Activated CD4-positive, alpha-beta T cell treated with anti-CD3 and anti-CD28 coated beads, Interleukin-2, amount 50 U/mL, for 4 hours (primary cell): ENCODE measurements at places on chromosomes 5 and 9.
A peak's percentile ranks its signal among the peaks of the same experiment; 100 is the strongest.

DNA sequence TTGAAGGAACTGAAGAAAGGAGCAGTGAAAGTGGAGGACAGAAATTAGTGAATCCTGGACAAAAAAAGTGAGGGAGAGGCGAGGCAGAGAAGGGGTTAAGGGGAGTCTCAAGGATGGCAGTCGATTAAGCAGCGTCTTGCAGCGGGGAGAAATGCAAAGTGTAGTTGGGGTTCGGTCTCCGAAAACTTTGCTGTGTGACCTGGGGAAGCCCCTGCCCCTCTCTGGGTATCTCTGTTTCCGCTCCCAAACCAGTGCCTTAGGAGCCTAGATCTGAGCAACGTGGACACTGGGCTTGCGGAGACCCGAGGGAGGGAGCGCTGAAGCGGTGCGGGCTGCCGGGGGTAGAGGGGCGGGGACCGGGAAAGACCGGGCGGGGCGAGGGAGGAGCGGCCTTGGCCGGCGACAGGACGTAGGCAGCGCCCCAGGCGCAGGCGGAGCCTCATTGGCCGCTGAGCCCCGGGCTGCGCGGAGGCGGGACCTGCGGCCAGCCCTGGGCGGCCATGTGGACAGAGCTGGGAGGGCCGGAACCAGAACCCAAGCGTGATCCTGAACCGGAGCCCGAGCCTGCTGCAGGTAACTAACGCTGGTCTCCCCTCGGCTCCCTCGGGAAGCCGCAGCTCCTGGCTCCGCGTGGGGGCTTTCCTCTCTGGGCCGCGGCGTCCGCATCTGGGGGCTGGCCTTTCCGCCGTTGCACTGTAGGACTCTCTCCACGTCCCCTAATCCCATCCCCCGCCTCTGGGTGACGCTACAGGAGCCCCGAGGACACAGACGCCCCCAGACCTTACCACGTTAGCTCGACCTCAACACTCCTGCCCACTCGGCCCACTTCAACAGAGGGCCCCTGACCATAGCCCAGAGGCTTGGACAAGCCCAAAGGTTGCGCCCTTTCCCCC, at the start of gene ALDH1B1:
ALDH1B1 (plus strand) TSS at position 468 of the 893 bp plus-strand sequence. CDS start 3,047 bp downstream, outside the sequence.
- DNase-seq: peak; percentile 27

DNA sequence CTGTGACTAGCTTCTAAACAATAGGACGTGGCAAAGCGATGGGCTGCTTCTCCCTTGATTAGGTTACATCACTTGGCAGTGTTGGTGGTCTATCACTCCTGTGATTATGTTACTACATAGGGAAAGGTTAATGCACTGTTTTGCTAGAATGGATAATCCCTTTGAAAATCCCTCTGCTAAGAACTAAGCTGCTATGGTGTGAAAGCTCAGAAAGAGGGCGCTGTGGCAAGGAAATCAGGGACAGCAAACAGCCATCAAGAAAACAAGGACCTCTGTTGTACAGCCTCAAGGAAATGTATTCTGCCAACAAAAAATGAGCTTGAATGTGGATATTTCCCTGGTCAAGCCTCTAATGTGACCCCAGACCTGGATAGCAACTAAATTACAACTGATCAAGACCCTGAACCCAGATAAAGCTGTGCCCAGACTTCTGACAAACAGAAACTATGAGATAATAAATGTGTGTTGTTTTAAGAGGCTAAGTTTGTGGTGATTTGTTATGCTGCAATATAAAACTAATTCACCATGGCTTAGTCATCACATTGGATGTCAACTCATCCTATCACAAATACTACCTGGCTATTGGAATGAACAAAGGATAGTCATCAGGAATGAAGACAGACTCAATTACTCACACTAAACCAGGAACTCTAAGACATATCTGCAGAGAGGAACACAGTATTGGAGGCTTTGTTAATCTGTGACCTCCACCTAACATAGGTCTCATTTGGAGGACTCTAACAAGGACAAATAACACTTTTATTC, 1215.9 kb downstream of the EFNA5 start:
- no peak for DNase-seq

- DNase-seq: no peak
Measured at GRCh38 chr5:42499016-42499415, 75.8 kb downstream of the GHR start.

DNA sequence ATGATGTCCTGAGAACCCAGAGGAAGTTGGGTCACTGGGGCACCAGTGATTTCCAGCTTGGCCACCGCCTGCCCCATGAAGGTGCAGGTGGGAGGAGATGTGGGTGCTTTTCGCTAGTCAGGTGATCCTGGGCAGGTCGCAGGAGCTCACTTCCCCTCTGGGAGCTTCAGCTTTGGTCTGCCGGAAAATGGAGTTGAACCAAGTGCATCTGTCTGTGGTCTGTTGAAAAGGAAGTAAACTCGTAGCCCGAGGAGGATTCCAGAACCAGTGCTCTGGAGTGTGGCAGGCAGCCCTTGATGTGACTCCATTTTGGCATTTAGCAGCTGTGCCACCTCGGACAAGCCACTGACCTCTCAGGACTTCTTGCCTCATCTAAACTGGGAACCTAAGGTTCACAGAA, 81.8 kb upstream of the HRH2 start:
- no peak for DNase-seq

- no peak for DNase-seq
Measured at GRCh38 chr5:80592105-80592504, 22.0 kb upstream of the ANKRD34B start.

- DNase-seq: no peak
Measured at GRCh38 chr5:72244862-72245371, 75.1 kb downstream of the MRPS27 start.

DNA sequence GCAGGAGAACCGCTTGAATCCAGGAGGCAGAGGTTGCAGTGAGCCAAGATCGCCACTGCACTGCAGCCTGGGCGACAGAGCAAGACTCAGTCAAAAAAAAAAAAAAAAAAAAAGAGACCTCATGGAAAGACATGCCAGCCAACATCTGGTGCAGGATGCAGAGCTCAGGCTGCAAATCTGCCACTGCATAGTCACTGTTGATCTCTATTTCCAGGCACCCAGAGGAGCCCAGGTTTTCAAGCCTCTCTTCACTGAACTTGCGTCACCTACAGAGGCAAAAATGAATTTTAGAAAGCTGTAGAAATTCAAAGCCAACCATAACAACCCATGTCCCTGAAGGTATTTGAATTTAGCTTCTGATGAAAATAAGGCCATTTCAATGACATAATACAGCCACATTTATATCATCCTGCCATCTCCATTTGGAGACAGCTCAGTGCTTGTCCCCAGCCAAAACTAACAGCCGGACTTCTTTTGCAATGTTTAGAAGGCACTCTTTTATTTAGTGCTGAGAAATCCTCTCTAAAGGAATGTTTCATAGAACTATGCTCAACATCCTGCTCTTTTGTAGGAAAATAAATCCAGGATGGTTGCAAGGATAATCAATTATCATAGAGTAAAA, 113.3 kb downstream of the SNX18 start:
- no peak for DNase-seq

DNA sequence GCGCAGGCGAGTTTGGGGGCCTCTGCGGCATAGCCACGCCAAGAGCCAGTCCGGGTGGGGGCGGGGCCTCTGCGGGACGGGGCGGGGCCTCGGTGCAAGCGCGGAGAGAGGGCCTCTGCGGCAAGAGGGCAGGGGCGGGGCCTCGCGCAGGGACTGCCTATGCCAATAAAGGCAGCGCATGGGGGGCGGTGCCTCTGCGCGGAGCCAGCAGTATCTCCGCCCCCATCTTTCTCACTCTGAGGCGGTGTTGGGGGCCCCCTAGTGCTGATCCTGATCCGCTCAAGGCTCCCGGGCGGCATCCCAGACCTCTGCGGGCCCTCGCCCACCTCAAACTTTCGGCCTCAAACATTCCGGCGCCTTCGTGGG, 9.2 kb upstream of the GPRIN1 start:
- DNase-seq: peak; percentile 60
